Uterus (tissue), 4 donors: ENCODE measurements at places on chromosomes 7 and 10. TPM values are rescaled to one million over a fixed set of nuclear protein-coding genes. Genes with fewer than 3 reads are reported as not detected.
A peak's percentile ranks its signal among the peaks of the same experiment; 100 is the strongest.

GRCh38 chr7:66070222-66070621 lies 5.4 kb upstream of the ASL start:
- no peak for DNase-seq

DNA sequence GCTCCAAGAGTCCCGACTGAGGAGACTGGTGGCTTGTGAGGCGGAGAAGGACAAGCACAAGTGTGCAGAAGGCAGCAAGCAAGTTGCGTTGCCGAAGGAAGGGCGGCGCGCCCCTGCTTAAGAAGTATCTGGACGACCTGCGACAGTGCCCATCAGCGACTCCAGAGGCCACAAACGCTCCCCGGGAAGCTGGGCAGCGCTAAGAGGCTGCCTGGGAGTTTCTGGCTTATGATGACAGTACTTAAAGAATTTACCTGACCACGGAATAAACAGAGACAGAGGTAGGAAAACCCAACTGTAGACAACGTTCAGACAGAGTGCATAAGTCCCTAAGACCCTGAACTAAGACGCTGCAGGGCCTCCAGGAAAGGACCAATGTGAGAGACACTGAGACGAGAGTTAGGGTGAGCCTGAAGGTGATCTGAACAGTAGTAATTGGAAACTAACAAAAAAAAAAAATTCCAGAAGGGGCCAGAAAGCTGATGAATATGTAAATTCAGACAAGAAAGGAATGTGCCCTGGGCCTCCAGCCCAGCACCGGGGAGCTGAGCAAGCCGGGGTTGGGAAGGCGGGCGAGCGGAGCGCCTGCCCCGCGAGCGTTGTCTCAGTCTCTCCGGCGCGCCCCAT lies 1.0 kb downstream of the OSBPL3 start:
- no peak for DNase-seq

DNA sequence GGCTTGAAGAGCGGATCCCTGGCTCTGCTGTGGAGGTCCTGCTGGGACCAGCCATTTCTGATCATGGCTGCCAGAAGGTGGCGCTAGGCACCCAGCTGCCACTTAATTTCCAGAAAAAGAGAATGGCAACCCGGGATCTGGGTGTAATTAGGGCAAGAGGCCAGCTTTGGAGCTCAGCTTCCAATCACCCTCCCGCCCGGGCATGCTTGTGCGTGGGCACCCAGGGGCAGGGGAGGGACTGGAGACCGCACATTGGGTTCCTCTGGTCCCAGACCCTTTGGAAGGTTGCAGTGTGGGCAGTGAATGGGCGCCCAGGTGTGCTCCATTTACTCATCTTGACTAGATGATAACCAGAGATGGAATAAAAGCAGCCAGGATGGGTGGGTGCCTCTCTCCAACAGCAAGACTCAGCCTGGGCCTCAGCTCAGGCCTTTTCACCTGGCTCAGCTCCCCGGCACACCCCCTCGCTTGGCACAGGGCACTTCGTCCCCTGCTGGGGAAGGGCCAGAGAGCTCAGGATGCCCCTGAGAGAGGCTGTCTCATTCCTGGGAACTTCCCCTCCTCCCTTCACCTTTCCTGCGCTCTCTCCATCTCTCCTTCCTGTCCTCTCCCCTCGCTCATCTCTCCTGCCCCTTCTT lies 14.7 kb downstream of the FAM241B start:
- DNase-seq = no peak

LRIT2 gene
- total RNA-seq = not detected

DNA sequence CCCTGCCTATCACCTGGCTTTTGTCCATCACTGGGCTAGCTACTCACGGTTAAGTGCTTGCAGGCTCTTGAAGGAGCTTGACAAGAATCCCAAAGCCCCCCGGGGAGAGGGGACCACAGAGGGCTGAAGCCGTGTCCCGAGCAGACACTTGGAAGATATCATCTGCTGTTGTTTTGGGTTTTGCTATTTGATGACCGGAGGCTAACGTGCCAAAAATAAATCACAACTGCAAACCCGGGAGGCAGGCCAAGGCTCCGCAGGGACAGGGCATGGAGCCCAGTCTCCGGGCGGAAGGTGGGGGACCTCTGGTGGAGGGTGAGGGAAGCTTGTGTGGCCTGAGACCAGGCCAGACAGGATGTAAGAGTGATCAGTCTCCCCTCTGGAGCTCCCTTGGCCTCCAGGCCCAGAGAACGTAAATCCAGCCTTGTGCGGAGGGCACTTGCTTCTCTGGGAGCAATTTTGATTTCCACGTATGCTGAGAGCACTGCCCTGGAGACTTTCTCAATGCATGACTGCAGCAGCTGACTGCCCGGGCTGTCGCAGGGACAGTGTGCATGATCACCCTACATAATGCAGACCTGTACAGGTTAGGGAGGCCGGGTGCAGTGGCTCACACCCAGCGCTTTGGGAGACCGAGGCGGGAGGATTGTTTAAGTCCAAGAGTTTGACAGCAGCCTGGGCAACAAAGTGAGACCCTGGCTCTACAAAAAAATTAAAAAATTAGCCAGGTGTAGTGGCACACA lies at the start of gene PHKG1:
TSS of gene PHKG1 (minus strand) at position 164 of the 743 bp plus-strand sequence. CDS start 4,011 bp downstream, outside the sequence.
- DNase-seq = peak; percentile 75

DNA sequence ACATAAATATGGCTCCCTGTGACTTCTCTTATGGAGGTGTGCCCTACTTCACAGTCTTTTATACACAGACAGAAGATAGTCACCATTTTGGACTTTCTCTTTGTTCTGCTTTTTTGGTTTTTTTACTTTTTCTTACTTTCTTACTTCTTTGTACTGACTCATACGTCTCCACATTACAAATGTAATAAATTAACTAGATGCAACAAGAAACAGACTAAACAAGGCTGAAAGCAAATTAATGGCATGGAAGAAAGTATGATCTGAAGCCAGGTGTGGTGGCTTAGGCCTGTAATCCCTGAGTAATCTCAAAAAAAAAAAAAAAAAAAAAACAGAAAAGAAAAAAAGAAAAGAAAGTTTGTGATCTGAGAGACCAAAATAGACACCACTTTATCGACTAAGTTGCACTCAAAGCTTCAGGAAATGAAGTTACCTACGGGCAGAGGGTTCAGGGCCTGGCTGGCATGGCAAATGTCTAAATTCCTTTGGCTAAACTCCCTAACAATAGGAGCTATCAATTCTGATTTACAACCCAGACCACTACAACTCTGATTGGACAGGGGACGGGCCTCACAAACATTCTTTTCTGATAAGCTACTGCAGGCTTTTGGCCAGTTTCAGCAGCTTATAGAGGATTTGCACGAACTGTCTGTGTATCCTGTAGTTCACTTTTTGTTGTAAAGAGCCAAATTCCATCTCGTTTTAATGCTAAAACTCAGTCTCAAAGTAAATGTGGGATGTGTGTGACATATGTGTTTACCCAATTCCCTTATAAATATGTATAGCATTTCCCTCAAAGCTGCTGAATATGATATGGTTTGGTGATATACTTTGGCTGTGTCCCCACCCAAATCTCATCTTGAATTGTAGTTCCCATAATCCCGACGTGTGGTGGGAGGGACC lies 129.1 kb downstream of the SEPTIN14 start:
- DNase-seq = no peak

ARMS2 gene
- not detected for total RNA-seq

GRCh38 chr7:47938574-47939165 lies 9.6 kb downstream of the PKD1L1 start:
- no peak for DNase-seq

SLC26A3 gene
- 0.77 TPM for total RNA-seq

- DNase-seq = no peak
Measured at GRCh38 chr7:95636140-95636940, 40.0 kb upstream of the PDK4 start.

AKR1C4 gene
- not detected for total RNA-seq

GRCh38 chr10:10605551-10606081 lies 412.1 kb upstream of the CELF2 start:
- DNase-seq = peak; percentile 76

DNA sequence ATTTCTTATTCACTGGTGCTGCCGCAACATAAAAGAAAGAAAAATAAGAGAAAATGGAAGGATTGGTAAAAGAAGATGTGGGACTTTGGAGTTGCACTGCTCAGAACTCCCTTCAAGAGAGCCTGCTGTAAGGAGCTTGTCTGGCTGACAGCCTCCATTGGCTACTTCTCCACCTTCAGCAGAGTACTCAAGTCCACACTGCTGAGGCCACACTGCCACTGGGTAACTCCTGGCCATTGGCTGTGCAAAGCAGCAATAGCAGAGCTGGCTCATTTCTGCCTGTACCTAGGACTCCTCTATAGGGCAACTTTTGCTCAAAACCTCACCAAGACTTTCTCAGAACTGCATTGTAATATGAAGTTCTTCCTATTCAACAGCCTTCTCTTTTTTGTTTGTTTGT lies 38.7 kb upstream of the PCLO start:
- DNase-seq = no peak

DNA sequence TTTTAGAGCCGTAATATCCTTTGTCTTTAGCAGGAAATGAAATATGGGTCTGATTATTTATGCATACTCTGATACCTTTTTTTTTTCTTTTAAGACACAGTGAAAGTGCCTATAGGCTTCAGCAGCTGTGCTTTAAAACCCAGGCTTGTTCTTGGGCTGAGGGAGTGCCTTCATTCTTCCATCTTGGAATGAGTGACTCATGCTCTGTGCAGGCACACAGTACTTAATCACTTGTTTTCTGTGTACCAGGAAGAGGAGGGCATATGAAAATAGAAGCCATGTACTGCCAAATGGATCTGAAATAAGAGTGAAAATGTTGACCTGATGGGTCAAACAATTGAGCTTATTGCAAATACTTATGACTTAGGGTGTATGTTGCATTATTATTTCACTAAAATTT lies 12.0 kb downstream of the INPP5F start:
- peak; percentile 31 for DNase-seq

DNA sequence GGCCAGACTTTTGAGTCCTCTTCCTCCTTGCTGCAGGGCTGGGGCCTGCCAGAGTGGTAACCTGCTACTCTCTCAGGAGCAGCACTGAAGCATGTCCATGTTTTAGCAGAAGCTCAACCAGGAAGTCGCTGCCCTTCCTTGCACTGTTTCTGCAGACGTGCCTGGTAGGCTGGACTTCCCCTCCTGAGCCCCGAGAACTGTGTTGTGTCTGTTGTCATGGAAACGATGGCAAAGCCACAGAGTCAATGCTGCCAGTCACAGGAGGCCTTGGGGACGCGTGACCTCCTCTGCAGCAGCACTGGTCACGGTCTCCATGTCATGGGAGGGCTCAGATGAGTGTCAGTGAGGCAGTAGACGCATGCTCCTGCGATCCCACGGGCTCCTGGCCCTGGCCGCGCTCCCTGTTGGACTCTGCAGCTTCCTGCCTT lies 145.5 kb downstream of the FANK1 start:
- peak; percentile 40 for DNase-seq

DNA sequence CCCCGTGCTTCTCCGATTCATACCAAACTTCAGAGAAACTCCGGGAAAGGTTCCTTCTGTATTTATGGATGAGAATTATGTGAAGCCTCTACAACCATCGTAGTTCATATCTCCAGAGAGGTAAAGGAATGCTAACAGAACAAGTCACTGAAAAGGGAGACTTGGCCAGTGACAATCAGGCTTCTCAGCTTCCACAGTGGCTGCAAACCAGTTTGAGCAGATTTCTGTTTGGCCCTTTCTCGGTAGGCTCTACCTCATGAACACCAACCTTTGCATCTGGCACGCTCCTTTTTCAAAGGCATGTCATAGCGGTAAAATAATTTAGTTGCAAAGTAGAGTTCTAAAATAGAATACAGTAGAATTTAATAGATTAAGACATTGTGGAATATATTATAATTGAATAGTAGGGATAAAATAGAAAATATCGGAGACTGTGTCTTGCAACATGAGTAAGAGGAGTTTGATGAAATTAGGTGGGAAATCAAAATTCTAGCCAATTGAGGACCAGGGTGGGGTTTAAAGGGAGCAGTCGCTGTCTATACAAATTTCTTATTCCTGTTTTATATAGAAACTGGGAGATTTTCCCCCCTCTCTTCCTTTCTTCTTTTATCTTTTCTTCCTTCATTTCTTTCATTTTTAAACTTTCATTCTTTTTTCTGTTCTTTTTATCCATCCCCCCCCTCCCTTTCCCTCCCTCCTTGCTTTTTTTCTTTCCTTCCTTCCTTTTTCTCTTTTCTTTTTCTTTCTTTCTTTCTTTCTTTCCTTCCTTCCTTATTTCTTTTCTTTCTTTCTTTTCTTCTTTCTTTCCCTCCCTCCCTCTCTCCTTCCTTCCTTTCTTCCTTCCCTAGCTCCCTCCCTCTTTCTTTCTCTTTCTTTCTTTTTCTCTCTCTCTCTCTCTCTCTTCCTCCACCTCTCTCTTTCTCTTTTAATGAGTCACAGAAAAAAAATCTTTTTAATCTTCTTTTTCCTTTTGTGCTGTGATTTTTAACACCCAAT lies 161.5 kb upstream of the KLF6 start:
- no peak for DNase-seq

DNA sequence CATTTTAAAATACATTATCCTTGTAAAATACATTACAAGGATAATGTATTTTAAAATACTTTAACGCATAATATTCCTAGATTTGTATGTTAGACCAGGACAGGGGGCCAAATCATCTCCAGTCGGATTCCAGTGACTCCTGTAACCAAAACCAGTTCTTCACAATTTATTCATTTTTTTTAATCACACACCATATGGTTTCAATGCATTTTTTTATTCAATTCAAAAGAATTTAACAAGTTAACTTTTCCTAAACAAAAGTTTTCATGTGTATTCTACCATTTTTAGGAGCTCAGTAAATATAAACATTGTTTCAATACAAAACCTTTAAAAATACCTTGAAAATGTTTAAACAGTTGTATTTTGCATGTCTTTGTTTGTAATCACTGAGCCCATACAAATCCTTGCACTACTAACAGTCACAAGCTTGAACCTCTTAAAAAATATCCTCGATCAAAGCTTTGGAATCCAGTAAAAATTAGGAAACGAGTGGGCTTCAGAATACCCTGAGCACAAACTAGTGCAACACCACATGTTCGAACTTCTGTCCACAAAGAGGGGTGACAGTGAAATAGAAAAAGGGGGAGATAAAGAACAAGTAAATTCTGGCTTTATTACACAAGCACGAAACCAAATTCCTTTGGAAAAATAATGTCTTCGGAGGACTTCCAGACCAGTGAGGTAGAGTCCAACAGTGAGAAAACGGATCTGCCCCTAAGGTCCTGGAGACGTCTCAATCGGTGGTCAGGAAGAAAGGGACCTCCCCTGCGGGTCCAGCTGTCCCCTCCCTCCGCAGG lies 1.6 kb downstream of the CCDC71L start:
- DNase-seq = no peak

DNA sequence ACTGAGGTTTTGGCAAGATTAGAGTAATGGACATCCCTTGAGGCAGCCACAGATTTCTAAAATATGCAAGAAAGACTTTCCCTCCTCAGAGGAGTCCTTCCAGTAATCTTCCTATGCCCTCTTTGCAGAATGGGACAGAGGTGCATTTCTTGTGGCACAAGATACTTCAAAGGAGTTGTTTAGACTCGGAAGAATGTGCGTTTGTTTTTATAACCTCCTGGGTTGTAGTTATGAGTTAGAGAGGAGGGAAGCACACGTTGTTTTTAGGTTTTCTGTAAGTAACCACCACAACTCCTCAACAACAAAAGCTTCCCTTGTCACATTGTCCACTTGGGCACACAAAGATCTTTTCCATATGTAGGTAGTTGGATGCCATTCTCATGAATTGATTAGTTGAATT lies 78.1 kb upstream of the GLI3 start:
- no peak for DNase-seq

CDH23 gene
- 42.4 TPM for total RNA-seq

GRCh38 chr10:109922976-109923921 lies at the start of gene XPNPEP1:
TSS of gene XPNPEP1 (minus strand) at chr10:109923511. CDS start at chr10:109923433, 78 bp downstream.
- DNase-seq = peak; percentile 86

CTTNBP2 gene
- 44.1 TPM for total RNA-seq
